ENCODE measurements at places on chromosomes 12 and 14.

DNA sequence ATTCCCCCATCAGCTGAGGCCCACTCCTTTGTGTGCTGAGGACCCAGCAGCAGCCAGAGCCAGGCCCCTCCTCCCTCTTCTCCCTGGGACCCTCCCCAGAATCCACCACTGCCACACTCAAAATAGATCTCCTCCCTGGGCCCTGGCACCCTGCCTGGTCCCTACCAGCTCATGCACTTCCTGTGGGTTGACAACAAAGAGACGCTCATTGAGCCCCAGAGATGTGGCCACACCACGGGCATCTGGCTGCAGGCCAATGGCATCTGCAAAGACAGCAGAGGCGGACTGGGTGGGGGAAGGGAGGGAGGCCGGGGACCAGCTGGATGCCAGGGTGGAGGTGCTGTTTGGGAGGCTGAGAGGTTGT, 16.0 kb upstream of the ENDOU start:
- DNase-seq = peak; percentile 59

GRCh38 chr14:81031488-81031887, 76.1 kb downstream of the TSHR start:
- DNase-seq = peak; percentile 78

- peak; percentile 67 for DNase-seq
These were observed 24.1 kb downstream of the CKAP4 start for GRCh38 chr12:106223485-106224354.

DNA sequence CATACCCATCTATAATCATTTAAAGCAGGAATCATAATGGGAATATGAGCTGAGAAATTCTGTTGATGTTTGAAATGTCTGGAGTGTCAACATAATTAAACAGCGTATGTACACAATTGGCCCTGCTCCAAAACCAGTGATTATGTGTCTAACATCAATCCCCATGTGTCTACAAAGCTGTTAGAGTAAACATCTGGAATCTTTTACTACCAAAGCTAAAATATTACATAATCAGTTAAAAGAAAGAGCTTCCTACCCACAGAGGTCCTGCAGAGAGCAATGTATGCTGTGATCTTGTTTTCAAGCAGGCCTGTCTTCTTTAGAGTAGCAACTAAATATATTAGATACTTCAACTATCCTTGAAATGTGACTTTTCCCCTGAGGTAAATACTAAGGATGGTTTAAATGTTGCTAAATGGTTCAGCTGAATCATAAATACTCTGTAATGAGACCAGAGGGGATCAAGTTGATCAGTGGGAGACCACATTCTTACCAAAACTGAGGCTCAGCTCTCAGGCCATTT, 74.3 kb downstream of the RASSF8 start:
- DNase-seq = no peak

GRCh38 chr14:39827901-39828655, 395.8 kb upstream of the FBXO33 start:
- DNase-seq = no peak

- DNase-seq = no peak
These were observed 440 bp upstream of the ISM2 start for GRCh38 chr14:77498984-77499527.

DNA sequence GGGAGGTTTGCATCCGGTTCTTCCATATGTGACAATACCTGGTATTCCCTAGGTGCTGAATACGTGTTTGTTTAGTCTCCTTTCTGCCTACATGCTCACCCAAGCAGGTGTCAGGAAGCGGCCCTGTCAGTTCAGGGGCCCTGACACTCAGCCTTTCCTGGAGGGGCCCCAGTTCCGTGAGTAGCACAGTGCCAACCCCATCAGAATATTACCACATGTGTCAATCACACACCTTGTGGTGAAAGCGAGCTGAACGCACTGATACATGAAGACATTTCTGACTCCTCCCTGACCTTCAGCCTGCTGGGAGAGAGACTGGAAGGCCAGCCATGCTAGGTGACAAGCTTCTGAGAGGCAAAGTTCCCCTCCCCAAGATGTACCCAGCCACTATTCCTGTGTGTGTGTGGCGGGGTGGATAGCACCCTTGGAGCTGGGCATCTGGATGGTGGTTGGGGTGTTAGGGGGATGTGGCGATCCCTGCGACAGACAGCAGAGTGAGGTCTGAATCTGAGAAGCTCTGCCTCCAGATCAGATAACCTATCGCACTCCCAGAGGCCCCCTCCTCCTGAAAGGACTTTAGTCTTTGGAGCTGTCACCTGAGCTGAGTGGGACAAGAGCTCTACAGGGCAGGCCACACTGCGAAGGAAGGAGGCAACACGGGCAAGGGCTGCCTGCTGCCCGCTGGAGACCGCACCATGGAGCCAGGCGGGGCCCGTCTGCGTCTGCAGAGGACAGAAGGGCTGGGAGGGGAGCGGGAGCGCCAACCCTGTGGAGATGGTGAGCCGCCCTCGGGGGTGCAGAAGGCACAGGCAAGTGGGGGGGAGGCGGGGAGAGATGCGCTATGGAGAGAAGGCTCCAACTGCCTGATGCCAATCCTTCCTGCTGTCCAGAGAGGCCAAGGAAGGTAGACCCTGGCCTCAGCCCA, at the start of gene SOAT2:
Gene SOAT2 (plus strand): TSS at position 604 of the 925 bp plus-strand sequence. CDS start 92 bp downstream, at position 696.
- DNase-seq = no peak

- peak; percentile 21 for DNase-seq
These were observed 57.8 kb upstream of the FUT8 start for GRCh38 chr14:65354715-65355114.

DNA sequence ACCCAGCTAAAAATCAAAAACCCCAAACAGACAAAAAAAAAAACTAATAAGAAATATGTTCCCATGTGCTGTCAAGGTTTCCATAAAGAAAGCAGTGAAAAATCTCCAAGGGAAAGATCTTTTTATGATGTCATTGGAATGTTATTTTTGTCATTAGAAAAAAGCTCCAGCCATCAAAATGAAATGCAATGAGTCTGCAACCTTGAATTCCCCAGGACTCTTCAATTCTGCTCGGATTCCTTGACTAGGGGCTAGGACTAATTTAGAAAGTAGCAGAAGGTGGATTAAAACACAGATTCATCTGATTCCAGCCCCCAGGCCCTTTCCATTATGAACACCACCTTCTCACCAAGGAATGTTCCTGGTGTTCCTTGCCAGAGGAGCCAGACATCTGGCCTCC, 6.0 kb upstream of the PCNX1 start:
- DNase-seq = no peak

DNA sequence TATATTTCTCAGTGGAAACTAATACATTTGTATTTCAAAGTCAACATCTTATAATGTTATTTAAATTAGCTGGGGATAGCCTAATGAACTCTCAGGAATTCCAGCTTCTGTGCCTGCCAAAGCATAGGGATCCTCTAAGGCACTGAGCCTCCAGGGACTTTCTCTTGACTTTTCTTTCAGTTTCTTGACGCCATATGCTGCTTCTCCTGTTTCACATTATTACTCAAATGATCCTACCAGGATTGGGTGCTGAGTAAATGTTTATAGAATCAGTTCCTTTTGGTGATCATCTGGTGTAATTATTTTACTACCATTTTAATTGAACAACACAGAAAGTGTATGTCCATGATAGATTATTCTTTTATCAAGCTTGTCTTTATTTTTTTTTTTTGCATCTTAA, 7.9 kb downstream of the METTL25 start:
- DNase-seq = no peak

- no peak for DNase-seq
These were observed 1.6 kb upstream of the SLCO1B1 start for GRCh38 chr12:21129351-21129750.

GRCh38 chr12:124423761-124424515, 129.0 kb downstream of the RFLNA start:
- DNase-seq = no peak

DNA sequence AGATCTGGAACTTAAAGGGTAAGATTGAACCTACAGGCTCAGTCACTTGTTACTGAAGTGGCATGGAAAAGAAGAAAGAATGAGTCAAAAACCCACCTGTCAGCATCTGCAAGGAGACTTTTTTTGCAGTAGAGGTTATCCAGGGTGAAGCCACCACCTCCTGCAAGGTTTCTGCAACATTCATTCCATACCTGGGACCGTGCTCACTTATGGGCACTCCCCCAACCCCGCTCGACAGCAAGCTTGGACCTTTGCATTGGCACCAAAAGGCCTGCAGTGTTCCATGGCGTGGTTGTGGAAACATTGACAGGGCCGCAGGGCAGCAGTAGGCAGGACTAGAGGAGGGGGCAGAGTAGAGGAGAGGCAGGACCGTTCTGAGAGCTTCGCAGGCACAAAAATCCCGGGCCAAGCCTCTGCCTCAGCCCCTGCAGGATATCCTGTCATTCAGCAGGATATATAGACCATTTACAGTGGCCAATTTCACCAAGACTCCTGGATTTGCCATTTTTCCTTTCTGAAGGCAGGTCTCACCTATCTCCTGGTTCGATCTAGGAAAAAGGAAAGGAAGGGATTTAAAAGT, at the start of gene STAB2:
Gene STAB2 (plus strand): TSS at position 483 of the 580 bp plus-strand sequence. CDS start 204 bp downstream, outside the sequence.
- peak; percentile 7 for DNase-seq

GRCh38 chr12:49609875-49610154, 4.4 kb upstream of the FAM186B start:
- no peak for DNase-seq

DNA sequence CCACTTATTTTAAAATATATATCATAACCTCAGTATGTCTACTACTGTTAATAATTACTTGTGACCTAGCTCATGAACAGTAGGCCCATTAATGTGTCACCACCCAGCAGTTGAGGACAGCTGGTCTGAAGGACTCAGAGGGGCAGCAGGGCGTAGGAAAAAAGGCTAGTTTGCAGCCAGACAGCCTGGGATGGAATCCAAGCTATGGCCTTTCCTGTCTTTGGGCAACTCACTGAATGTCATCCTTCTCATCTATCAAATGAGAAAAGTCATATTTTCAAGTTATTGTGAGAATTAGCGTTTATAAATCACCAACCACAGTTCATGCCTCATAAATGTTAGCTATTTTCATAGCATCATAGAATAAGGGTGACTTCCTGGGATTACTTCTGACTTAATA, 12.3 kb downstream of the DENND5B start:
- DNase-seq = peak; percentile 9

GRCh38 chr12:73384592-73384991, 1112.4 kb downstream of the TRHDE start:
- no peak for DNase-seq

DNA sequence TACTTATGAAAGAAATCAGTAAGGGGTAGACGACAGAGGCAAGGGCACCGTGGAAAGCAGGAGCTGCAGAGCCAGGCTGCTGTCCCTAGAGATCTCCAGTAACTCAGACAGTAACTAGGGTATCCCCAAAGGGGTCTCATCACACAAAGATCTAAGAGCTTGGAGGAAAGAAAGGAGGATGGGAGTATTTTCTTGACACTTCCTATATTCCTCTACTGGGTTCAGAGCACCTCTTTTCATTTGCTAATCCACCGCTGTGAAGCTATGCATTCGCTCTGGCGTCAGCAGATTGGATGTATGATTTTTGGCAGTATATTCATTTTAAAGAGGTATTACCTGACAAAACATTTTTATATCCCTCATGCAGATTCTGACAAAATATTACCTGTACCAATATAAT, 12.6 kb downstream of the USP44 start:
- DNase-seq = no peak

DNA sequence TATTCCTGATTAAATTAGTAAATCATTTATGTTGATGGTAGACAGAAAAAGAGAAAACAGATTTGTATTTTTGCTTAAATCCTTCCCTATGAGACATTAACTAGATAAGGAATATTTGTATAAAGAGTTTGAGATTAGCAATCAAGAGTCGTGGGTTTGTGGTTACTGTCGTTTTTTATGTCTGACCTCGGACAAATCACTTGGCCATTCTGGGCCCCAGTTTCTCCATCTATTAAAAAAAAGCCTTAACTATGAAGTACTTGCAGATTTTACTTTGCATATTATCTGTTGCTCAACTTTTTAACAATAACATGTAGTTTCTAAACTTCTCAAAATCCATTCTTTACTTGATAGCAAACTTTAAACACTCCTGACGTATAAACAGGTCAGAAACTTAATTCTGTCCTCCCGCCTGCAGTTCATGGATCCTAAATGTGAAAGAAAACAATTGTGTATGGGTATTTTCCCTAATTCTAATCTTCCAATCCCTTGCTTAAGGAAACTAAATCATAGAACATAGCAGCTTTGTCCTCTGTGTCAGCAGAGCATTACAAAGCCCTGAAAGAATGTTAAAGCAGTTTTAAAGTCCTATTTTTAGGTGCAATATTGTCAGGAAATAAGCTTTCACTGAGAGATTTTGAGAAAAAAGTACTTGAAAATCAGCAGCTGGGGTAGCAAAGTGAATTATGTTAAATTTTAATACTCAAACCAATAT, 118.2 kb downstream of the GPR135 start:
- DNase-seq = no peak

DNA sequence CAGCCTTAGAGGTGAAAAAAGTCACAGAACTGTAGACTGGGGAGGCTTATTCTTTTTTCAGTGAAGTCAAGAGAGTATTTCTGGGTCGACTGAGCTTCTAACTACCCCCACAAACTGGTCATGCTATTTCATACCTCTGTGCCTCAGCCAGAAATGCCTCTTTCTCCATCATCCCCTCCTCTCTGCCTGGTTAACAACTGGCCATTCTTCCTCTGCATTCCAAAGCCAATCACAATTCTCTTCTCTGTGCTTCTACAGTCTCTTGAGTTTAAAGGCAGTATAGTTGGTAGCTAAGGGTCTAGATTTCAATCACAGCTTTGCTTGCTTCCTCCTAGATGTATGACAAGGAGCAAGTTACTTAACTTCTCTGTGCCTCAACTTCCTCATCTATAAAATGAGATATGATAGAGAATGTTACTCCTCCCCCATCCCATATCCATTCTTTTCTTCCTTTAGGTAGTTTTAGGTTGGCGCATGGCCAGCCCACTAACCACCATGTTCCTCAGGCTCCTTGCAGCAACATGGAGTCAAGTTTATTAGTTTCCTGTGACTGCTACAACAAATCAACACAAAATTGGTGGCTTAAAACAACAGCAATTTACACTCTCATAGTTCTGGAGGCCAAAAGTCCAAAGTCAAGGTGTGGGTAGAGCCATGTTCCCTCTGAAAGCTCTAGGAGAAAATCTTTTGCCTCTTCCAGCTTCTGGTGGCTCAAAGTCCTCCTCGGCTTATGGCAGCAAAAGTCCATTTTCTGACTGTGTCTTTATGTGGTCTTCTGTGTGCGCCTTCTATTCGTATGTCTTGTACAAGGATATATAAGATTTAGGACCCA, 62.5 kb downstream of the ITPR2 start:
- no peak for DNase-seq

- no peak for DNase-seq
These were observed 693.9 kb upstream of the MGAT4C start for GRCh38 chr12:86950043-86950442.

- DNase-seq = no peak
These were observed 2.9 kb upstream of the TMEM30B start for GRCh38 chr14:61284001-61284400.

- DNase-seq = peak; percentile 88
These were observed 99.6 kb downstream of the DYRK2 start for GRCh38 chr12:67747869-67748742.
